Activated CD8-positive, alpha-beta memory T cell treated with anti-CD3 and anti-CD28 coated beads, Interleukin-2, amount 10 ng/mL, durations not matched to agents 7 days and 5 days (primary cell): ENCODE measurements at places on chromosomes 7 and 10. TPM values are rescaled to one million over a fixed set of nuclear protein-coding genes. Genes with fewer than 3 reads are reported as not detected.

- DNase-seq = no peak
These were observed 26.2 kb upstream of the ECHDC3 start for GRCh38 chr10:11715815-11716494.

- no peak for DNase-seq
These were observed 649.2 kb downstream of the SORCS1 start for GRCh38 chr10:106515206-106515790.

DNA sequence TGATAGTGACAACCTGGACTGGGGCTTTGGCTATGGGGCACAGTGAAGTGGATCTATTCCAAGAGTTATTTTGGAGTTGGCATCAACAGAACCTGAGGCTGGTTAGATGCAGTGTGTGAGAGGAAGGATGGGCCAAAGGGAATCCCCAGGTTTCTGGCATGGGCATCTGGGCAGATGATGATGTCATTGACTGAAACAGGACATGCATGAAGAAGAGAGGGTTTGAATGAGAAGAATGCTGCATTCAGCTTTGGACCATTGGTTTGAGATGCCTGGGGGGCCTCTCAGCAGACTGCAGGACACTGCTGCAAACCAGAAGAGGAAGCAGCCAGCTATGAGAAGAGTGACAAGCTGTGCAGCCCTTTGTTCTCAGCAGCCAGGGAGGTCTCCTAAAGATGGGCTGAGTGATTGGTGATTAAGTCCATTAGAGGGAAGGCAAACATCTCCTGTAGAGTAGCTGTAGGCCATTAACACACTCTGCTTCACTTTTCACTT lies 23.1 kb upstream of the PIK3CG start:
- no peak for DNase-seq

DNA sequence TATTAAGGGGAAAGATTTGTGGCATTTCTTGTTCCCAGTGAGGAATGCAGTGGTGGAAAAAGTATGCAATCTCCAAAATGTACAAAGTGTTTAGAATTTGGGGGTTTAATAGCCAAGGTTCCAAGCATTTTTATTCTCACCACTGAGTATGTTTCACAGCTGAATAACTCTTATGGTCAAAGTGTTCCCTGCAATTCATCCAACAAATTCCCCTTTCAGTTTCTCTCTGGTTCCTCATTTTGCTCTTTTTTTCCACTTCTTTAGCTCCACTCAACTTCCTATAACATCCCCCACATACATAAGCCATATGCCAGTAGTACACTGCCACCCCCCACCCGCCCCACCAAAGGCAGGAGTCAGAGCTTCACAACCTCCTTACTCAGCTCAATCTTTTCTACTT lies 4.6 kb downstream of the HECW1 start:
- DNase-seq = no peak

- no peak for DNase-seq
These were observed 49.4 kb downstream of the PYROXD2 start for GRCh38 chr10:98365406-98366061.

DNA sequence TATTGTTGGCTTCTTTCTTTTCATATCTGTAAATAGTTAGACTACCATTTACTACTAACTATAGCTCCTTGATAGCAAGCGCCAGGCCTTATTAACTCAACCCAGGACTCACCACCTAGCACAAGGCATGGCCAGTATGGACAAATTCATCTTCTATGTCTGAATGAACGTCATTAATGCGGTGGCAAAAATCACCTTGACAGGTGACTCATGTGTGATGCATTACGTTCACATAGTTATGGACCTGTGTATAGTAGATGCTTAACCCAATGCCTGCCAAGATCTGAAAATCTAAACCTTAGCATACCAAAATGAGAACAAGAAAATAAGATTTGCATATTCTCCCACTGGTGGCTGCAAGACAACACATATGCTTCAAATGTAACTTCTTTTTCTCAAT lies 300.8 kb downstream of the PARD3 start:
- no peak for DNase-seq

- no peak for DNase-seq
These were observed 62.4 kb downstream of the MKX start for GRCh38 chr10:27683226-27683625.

- no peak for DNase-seq
These were observed 2.9 kb downstream of the MACROH2A2 start for GRCh38 chr10:70055550-70055949.

DNA sequence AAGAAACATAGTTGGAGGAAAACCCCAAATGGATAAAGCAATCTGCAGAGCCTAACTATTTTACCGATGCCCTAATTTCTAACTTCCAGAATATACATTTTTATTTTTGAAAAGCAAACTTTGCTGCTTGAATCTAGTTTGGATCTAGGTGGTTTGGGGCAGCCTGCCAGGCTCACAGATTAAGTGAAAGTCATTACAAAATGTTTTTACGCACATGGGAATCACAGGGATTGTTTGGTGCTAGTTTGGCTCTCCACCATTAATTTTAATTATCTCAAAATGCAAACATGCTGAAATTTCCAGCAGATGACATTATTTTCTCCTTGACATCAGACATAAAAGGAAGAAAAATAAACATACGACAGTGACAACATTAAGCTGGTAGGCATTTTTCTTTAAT lies 166.7 kb upstream of the INHBA start:
- no peak for DNase-seq

GRCh38 chr7:34036051-34036920 lies 130.9 kb downstream of the BMPER start:
- no peak for DNase-seq

- no peak for DNase-seq
These were observed 18.1 kb upstream of the OIT3 start for GRCh38 chr10:72875250-72876055.

- DNase-seq = no peak
These were observed 469 bp upstream of the NOC3L start for GRCh38 chr10:94363251-94363565.

- DNase-seq = no peak
These were observed 143.7 kb upstream of the HABP2 start for GRCh38 chr10:113409175-113409574.

- no peak for DNase-seq
These were observed 2.7 kb upstream of the MTG1 start for GRCh38 chr10:133391249-133391635.

DNA sequence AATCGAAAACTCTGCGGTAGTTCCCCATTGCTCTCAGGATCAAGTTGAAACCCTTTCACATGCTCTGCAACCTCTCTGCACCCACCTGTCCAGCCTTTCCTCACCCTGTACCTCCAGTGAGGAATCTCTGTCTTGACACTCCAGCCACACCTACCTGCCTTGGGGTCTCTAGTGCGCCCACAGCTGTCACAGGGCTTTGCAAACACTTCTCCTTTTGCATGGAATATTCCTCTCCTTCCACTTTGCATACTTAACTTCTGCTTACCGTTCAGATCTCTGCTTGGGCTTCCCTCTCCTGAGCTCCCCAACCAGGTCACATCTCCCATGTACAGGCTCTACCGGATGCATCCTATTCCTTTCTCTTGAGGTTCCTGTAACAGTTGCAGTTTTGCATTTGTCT lies 6.6 kb upstream of the ZYX start:
- DNase-seq = no peak

DNA sequence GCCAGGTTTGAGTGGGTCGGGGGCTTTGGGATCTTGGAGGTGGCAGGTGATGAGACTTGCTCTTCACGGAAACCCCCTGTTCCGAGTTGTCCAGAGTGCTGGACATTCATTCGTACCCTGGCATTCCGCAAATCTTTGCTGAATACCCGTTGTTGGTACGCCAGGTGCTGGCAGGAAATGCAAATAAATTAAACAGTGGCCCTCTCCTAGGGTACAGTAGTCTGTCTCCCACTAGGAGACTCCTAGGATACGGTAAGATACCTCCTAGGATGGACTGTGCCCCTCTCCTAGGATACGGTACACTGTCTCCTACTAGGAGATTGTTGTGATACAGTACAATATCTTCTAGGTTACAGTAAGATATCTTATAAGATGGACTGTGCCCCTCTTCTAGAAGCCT lies 544 bp downstream of the SEC23IP start:
- no peak for DNase-seq

GRCh38 chr7:100894860-100895700 lies 608 bp downstream of the ACHE start:
- DNase-seq = peak; percentile 64

DNA sequence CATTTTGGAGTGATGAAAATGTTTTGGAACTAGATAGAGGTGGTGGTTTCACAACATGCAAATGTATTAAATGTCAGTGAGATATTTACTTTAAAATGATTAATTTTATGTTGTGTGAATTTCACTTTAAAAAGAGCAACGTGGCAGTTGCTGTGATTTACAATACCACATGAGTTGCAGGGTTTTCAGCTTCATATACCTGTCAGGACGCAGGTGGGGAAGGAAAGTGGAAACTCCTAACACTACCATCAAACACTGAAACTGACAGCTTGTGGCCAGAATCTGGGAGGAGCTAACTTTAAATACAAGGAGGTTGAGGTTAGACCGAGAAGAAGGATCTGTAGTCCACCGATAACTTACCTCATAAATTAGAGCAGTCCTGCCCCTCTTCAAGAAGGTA lies 168.9 kb upstream of the TMEM72 start:
- no peak for DNase-seq

DNA sequence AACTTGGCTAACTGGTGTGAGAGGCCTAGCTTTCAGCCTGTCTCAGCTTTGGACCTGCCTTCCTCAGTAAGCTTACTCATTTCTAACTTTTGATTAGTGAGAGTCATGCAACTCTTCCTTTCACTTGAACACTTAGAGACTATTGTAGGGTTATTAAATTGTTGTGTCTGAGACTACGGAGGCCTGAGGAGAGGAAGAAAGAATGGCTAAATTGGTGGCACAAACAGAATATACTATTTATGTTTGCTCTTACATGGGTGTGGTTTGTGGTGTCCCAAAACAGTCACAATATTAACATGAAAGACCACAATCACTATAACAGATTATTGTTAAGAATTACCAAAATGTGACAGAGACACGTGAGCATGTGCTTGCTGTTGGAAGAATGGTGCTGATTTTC lies 82.1 kb downstream of the TRIM24 start:
- no peak for DNase-seq

DNA sequence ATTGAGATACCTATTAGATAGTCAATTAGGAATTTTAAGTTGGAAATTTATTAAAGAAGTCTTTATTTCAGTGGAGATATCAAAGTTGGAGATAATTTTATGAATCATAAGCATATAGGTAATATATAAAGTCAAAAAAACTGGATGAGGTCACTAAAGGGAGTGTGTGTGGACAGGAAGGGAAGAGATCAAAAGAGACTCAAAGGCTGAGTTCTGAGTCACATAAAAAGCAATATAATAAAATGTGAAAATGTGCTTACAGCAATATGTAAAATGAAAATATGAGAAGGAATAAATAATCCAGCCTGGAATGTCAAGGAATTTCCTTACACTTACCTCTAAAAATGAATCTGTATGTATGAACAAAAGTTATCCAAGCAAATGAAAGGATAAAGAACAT lies 583.3 kb upstream of the SORCS1 start:
- no peak for DNase-seq

DNA sequence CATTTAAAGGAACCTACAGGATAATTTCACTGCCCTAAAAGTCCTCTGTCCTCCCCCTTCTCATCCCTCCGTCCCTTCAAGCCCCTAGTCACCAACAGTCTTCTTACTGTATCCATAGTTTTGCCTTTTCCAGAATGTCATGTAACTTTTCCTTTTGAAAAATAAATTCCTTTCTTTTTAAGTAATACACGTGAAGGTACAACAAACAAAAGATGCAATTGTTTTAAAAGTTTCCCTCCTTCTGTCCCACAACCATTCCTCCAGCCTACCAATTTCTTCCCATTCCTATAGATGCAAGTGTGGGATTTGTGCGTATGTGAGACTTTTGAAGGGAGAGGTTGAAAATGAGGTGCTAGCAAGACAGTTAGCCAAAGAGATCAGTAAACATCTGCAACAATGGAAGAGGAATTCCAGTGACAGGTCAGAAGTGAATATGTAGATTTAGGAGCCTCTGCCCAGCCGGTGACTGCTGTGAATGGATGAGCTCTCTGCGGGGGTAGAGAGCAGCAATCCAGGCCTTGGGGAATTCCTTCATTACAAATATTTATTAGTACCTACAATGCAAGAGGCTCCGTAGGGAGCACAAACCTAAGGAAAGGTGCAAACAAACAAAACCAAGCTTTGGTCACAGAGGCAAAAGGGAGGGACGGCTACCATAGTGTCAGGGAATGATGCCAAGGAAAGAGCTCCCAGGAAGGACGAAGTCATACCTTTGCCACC lies 243.6 kb downstream of the SKIDA1 start:
- DNase-seq = no peak

GRCh38 chr10:30500963-30501504 lies 67.0 kb downstream of the MAP3K8 start:
- DNase-seq = peak; percentile 57

- DNase-seq = no peak
These were observed 47.4 kb downstream of the NRP1 start for GRCh38 chr10:33287112-33287511.

- DNase-seq = no peak
These were observed 212.5 kb upstream of the HDAC9 start for GRCh38 chr7:18283045-18283444.

GRCh38 chr7:14739841-14740185 lies 162.7 kb downstream of the DGKB start:
- DNase-seq = no peak

- no peak for DNase-seq
These were observed 8.7 kb downstream of the VIPR2 start for GRCh38 chr7:159136013-159136412.

DNA sequence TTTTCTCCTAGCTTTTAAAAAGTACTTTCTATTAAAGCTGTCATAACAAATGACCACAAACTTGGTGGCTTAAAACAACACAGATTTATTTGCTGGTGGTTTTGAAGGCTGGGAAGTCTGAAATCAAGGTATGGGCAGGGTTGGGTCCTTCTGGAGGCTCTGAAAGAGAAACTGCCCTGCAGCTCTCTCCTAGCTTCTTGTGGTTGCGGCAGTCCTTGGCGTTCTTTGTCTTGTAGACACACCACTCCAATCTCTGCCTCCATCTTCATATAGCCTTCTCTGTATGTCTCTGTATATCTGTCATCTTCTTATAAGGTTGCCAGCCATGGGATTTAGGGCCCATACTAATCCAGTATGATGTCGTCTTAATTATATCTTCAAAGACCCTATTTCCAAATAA lies 79.4 kb upstream of the PRR15 start:
- no peak for DNase-seq

IFIT1B gene
- 0.29 TPM for total RNA-seq

PDE6C gene
- total RNA-seq = not detected

ARMC3 gene
- not detected for total RNA-seq

GALNT17 gene
- not detected for total RNA-seq

NRP1 gene
- 0.55 TPM for total RNA-seq

GTF2I gene
- 186 TPM for total RNA-seq

UNC5B gene
- not detected for total RNA-seq

NXPH1 gene
- total RNA-seq = not detected

PDGFA gene
- 0.67 TPM for total RNA-seq

INHBA gene
- total RNA-seq = not detected

PVRIG gene
- total RNA-seq = 63.2 TPM

CDH23 gene
- 0.16 TPM for total RNA-seq

CPEB3 gene
- total RNA-seq = 3.8 TPM

C10orf105 gene
- 0.26 TPM for total RNA-seq

CPXM2 gene
- not detected for total RNA-seq

RADIL gene
- total RNA-seq = not detected

NRCAM gene
- 0.35 TPM for total RNA-seq

OR6B1 gene
- total RNA-seq = not detected
